Placental epithelial cell (primary cell): ENCODE measurements at places on chromosomes 1 and 21. TPM values are rescaled to one million over a fixed set of nuclear protein-coding genes. Genes with fewer than 3 reads are reported as not detected.

Gene LRRN2
- 0.22 and 10.2 TPM in 2 replicates for total RNA-seq

Gene RCSD1
- total RNA-seq = not detected in 2 replicates

Gene CORT
- 0.11 and 0.79 TPM in 2 replicates for total RNA-seq

Gene LCE2B
- total RNA-seq = not detected in 2 replicates

Gene CFAP74
- not detected in 2 replicates for total RNA-seq

Gene CCDC17
- total RNA-seq = 2.4 and 2.6 TPM in 2 replicates

Gene NR1I3
- not detected in 2 replicates for total RNA-seq

Gene PMVK
- total RNA-seq = 5.0 and 6.3 TPM in 2 replicates

Gene THEM5
- not detected in 2 replicates for total RNA-seq

Gene KRTAP7-1
- not detected in 2 replicates for total RNA-seq

Gene PTPRC
- total RNA-seq = not detected in 2 replicates

Gene AMY1C
- not detected in 2 replicates for total RNA-seq

Gene IGSF21
- not detected in 2 replicates for total RNA-seq

Gene FCRL5
- total RNA-seq = not detected in 2 replicates
